SHP77 (cell line): ENCODE measurements at places on chromosomes 7 and 10.

- no peak for DNase-seq
These were observed 48.8 kb downstream of the PLPP4 start for GRCh38 chr10:120505866-120506265.

DNA sequence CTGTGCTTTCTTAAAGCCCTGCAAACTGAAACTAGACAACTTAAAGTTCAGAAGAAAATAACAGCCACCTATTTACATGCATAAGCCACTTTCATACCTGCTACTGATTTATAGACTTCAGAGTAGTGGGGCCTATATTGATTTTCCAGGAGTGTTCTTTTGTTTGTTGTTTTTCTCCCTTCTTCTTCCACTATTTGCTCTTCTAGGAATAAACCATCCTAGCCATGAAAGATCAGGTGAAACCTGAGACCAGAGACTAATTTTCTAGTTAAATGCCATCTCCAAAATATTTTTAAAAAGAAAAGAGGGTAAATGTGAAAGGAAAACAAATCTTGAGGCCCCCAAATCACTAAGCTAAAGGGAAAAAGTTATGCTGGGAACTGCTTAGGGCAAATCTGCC, 72.4 kb upstream of the C1GALT1 start:
- no peak for DNase-seq

- no peak for DNase-seq
These were observed 62.1 kb downstream of the ZWINT start for GRCh38 chr10:56298941-56299340.

- no peak for DNase-seq
These were observed 779 bp downstream of the C1QL3 start for GRCh38 chr10:16520900-16521299.

DNA sequence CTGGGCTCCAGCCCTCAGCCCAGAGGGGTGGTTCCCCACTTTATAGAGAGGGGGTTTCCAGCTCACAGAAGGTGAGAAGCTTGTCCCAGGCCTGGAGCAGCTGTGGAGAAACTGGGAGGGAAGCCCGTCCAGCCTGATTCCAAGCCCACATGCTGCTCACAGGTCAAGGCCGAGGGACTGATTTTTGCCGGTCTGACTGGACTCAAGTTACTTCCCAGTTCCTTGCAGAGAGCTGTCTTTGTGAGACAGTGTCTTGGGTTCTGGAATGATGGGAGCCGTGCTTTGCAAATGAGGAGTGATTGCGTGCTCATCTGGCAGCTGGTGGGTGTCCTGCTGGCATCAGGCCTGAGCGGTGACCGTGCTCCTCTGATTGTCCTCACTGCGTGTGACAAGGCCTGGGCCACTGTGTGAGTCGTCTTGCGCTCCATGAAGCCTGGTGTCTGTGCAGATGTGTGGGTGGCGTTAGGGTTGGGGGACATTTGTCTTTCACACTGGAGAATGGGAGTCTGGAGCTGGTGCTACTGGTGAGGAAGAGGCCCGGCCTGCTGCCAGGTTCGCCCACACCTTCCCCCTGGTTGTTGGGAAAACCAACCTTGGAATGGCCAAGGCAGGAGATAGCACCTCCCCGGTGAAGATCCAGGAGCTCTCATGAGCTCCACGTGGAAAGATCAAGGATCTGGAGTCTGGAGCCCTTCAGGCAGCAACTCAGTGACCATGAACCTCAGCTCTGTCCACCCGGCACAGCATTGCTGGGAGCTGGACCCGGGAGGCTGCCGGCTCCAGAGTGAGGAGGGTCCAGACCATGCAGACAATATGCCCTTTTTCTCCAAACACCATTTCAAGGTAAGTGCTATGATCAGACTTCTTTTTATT, 129.6 kb downstream of the SMURF1 start:
- no peak for DNase-seq

GRCh38 chr7:68269405-68269804, 1272.8 kb downstream of the TYW1 start:
- DNase-seq: no peak

DNA sequence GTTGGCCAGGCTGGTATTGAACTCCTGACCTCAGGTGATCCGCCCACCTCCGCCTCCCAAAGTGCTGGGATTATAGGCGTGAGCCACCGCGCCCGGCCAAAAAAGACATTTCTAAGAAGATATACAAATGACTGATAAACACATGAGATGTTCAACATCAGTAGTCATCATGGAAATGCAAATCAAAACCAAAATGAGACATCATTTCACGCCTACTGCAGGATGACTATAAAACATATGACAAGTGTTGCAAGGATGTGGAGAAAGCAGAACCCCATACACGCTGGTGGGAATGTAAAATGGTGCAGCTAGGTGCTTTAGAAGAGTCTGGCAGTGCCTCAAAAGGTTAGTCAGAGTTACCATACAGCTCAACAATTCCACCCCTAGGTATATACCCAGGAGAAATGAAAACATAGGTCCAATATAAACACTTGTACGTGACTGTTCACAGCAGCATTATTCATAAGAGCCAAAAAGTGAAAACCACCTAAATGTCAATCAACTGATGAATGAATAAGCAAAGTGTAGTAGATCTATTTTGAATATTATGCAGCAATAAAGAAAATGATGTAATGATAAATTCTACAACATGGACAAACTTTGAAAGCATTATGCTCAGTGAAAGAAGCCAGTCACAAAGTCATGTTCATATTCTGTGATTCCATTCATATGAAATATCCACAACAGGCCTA, 24.5 kb downstream of the TMEM209 start:
- no peak for DNase-seq
